ENCODE measurements at places on chromosomes 2 and 18.

DNA sequence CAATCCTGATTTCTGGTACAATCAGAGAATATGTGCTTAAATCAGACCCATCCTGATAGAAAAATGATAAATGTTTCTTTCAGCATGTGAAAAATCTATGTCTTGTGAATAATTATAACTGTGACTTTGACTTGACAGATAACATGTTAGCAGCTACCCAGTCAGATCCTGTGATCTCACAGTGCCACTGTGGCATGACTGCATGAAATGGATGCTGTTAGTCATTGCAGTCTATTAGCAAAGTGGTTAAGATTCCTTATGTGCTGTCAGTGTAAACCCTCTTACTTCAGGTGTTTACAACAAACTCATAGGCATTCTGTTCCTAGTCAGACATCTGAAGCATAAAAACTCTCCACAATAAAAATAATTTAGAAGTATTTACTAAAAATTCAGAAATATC lies 244.6 kb upstream of the RND3 start:
- DNase-seq = no peak

- no peak for DNase-seq
Observed at GRCh38 chr2:3847397-3848052, 144.2 kb downstream of the DCDC2C start.

DNA sequence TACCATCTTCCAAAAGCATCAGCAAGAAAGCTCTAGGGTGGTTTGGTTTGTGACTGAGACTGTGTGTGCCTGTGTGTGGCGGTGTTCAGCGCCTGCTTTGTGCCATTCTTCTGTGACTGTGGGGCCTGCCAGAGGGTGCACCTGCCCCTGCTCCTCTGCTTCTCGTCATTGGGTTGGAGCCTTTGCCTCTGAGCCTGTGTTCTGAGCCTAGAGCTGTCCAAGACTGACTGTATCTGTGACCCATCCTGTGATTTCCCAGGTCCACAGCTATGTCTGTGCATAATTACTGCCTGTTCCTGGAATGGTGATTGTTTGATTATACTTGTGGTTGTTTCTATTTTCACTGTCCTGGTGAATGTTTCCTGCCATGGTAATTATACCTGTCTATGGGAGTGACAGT lies 57.1 kb upstream of the KLHL29 start:
- DNase-seq = no peak

DNA sequence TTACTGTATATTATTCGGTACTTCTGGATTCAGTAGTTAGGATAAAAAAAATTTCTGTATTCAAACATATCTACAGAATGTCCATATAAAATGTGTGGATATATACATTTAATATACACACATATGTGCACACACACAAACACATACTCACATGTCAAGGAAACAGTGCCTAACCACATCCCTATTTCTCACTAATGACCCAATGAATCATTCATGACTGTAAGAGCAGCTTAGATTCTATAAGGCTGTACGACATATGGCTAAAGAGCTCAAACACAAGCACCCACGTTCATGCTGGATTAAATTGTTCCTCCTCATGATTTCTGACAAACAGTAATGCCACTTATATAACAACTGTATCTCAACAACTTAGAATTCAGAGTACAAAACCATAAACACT lies 457.3 kb downstream of the ADCYAP1 start:
- no peak for DNase-seq

DNA sequence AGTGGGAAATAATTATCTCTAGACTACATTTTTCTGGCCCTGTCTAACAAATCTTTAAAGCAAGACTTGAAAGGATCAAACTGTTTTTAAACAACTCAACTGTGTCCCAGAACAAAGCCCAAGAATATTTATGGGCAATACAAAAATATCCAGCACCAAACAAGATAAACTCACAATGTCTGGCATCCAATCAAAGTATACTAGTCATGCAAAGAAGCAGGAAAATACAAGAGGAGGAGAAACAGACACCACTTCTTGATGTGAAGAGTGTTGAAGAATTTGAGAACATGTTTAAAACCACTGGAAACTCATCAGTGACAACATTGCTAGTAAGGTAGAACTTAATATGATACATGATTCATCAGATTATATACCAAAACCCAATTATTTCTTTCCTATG lies 66.1 kb upstream of the CDC42EP3 start:
- no peak for DNase-seq

GRCh38 chr2:121583555-121583954 lies 52.9 kb downstream of the RNU4ATAC start:
- DNase-seq = no peak

GRCh38 chr2:157868993-157869392 lies 7.1 kb downstream of the ACVR1 start:
- DNase-seq = no peak

DNA sequence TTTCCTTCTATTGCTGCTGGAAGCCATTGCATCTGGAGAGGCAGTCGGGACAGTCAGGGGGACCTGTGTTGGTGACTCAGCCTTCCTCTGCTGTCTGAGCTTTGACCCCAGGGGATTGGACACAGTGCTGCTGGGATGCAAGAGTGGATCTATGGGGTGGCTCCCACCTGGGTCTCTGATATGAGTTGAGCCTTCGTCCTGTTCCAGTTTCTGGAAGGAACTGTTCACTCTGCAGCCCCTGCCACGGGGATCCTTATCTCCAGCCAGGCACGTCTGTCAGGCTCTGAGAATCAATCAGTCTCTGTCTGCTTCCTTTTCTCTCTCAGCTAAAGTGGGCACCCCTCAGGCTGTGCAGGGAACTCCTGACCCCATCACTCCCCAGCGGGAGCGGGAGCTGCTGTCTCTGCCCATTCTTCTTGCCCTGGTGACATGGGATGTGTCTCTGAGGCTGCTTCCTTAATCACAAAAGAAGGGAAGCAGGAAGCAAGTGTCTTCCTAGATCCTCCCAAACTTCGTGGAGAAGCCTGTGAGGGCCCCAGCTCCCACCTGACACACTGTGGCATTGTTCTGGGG lies 51.7 kb downstream of the ARHGAP28 start:
- no peak for DNase-seq

- DNase-seq = peak; percentile 42
Observed at GRCh38 chr18:3885209-3885792, 435.3 kb downstream of the TGIF1 start.
